NCI-H187 (cell line): ENCODE measurements at places on chromosomes 11 and 22.

DNA sequence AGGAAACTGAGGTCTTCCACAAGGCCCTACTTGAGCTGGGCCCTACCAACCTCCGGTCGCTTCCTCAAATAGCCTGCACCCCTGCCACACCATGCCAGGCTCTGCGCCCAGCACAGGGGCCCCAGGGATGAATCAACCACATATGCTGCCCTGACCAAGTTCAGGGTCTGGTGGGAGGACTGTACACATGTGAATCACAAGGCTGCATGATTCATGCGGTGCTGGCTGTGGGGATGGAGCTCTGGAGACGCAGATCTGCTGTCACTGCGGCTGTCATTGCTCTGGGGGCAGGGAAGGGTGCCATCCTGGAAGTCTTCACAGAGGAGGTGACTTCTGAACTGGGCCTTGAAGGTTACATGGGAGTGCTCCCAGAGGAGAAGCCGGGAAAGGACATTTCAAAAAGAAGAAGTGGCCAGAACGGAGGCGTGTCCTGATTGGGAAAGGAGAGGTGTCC, 21.5 kb downstream of the CYTH4 start:
- DNase-seq = no peak

GRCh38 chr22:25841775-25842174, 99.8 kb downstream of the MYO18B start:
- no peak for DNase-seq

DNA sequence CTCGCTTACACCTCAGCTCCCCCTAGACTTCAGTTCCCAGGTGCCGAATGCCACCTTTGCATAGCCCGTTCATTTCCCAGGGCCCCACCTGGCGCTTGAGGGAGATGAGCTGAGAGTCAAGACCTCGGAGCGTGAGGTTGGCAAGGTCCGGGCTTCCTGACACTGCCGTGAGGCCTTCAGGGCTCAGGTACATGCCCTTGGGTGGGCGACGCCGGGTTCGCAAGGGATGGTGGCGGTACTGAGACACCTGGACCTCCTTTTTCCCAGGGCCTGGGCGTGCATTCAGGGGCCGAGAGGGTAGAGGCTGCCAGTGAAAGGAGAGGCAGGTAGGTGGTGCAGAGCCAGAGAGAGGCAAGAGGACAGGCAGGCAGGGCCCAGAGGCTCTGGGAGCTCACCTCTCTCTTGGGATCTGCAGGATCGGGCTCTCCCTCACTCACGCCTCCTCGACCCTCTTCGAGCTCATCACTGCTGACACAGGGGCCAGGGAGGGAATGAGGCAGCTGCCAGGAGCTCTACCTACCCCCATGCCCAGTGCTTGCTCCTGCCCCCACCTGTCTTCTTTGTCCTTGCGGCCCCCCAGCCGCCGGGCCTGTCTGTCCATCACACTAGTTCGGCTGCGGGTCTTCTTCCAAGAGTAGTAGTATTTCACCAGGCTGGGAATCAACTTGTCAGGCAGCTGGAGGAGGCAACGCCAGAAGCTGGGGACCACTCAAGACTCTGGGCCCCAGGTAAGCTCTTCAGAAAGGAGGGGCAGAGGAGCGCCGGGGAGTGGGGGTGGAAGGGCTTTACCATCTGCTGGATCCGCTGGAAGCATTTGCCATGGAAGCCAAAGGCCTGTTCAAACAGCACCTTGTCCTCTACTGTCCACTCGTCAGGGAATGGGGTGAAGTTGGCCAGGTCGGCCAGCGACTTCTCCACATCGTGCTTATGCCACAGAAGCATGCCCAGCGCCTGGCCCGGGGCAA, 2.8 kb downstream of the RCOR2 start:
- DNase-seq = no peak

DNA sequence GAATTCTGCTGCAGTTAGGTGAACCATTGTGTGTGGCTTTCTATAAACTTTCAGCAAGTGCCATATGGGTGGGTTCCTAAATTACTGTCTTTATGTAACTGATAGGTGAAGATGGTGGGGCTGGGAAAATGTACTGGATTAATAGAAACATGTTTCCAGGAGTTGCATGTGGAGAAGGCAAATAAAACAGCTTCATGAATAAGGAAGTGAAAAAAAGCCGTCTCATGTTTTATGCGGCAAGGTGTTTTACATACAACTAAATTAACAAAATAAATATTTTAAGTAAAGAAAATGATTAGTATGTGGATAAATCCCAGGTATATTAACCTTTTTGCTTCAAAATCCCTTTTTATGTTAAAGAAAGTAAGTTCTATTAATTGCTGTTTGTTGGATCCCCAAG, 67.2 kb downstream of the EXT2 start:
- DNase-seq = no peak

DNA sequence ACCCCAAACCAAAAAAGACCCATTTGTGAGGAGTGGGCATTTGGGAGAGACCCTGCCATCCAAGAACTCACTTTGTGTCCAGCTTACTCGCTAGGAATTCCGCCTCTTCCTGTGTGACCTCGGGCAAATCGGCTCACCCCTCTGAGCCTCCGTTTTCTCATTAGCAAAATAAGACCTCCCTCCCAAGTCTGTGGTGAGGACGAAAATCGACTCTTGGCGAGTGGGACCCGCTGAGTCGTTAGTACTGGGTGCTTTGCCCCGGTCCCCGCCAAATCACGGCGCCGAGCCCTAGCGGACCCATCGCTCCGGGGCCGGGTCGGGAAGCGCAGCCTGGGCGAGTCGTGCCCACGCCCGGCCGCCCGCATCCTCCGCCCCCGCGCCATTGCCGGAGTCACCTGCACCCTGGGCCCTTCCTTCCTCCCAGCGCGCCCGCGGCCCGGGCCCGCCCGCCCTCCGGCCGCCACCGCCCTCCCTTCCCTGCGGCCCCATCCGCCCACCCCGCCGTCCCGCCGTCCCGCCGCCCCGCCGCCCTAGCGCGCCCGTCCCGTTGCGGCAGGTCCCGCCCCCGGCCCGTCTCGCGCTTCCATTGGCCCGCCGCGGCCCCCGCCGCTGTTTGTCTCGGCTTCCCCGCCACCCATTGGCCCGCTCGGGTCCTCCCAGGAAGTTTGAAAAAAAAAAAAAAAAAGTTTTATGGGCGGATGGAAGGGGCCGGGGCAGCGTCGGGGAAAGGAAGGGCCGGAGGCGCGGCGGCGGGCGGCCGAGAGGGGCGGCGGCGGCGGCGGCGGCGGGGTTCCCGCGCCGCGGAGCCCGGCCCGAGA, 48.9 kb downstream of the TRIOBP start:
- peak; percentile 46 for DNase-seq

GRCh38 chr11:75588051-75588481, 26.0 kb downstream of the SERPINH1 start:
- DNase-seq = no peak

- DNase-seq = no peak
Observed at GRCh38 chr11:80596291-80596810, 1155.5 kb upstream of the TENM4 start.
